ENCODE measurements at places on chromosomes 7 and 10.

GRCh38 chr10:35271086-35271858 is 65.0 kb upstream of the CCNY start:
- no peak for DNase-seq

DNA sequence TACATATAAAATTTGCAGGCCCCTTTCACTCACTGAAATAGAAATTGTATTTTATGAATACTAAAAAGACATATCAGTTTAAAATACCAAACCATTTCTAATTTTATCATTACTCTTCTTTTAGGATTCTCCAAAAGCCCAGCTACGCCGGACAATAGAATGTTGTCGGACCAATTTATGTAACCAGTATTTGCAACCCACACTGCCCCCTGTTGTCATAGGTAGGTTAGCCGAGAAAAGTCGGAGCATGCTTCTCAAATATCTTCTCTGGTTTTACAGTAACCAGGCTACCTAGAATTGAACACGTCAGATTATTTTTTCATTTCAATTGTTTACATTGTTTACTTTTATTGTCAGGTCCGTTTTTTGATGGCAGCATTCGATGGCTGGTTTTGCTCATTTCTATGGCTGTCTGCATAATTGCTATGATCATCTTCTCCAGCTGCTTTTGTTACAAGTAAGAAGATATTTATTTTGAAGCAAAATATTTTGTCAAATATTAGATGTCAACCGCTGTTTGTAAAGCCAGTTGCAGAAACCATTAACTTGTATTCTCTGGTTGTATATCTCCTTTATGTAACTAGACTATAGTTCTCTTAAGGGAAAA is 57.6 kb downstream of the MMRN2 start:
- DNase-seq, result no peak

DNA sequence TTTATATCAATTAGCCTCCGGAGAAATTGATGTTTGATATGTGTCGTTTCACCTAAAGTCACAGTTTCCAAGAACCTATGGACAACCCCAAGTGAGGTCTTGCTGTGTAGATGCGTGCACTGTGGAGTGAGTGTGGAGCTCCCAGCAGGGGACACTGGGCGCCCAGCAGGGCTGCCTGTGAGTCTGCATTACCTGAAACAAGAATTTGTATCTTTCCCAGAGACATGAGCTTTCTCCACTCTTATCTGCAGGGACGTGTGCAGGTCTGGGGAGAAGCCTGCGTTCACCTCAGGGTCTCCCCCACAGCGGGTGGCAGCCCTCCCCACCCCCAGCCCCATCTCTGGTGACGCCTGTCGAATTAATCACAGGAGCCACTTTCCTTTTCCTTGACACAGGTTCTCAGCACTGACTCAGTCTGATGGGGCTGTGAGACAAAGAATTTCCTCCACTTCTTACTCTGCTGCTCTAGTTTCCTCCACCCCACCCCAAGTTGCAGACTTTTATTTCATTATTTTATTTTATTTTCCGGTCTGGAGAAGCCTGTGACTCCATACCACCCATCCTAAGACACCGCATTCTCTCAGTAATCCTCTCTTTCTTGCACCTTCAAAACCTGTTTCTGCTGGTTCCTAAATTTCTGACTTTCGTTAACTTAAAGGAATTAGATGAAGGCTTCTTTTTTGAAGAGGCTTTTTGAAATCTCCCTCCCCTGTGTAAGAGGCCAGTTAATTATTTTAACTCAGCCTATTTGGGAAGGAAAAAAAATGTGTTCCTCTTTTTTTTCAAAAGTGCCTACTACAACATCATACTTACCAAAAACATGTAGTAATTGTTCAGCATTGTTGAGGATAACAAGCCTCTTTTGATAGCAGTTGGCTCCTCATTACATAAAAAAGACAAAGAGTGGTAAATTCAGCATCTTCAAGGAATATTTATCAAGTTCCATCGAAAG is 17.0 kb upstream of the INSIG1 start:
- DNase-seq, result no peak

- DNase-seq, result no peak
Observed at GRCh38 chr7:136339464-136339863, 362.3 kb upstream of the MTPN start.

- no peak for DNase-seq
Observed at GRCh38 chr7:47191316-47191715, 390.6 kb downstream of the TNS3 start.

GRCh38 chr7:109835577-109835976 is 1255.3 kb upstream of the LRRN3 start:
- no peak for DNase-seq

- DNase-seq, result no peak
Observed at GRCh38 chr10:43610636-43611035, 4.4 kb downstream of the ZNF485 start.

DNA sequence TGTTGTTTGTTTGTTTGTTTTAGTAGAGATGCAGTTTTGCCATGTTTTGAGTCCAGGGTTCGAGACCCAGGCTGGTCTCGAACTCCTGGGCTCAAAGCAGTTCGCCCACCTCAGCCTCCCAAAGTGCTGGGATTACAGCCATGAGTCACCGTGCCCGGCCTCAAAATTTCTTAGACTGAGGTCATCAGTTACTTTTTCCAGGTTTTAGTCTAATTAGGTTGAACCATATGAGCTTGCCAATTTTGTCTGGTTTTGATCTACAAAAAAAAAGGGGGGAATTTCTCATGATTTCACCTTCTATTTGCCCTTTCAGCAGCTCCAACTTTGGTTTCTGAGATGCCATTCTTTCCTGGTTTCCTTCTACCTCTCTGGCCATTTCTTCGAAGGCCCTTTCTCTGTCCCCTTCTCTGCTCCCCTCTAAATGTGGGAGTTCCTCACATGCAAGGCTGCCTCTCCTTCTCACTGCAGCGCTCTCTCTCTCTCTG is 5.5 kb downstream of the CUEDC2 start:
- DNase-seq, result no peak

DNA sequence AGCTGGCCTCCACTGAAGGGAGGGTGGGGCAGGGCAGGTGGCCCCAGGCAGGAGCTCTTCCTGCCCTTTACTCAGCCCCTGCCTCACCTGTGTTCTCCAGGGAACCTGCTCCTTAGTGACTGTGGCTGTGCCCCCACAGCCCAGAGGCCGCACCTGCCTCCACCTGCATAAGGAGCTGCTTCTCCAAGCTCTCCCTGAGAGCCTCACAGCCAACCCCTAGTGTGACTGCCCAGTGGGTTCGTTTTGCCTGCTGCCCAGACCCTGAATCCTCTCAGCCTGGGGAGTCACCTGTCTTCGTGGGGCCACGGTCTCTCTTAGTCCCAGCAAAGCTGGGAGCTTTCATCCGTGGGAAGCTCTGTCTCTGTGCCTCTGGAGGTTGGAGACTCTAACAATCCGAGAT is 94.4 kb downstream of the GLRX3 start:
- no peak for DNase-seq

DNA sequence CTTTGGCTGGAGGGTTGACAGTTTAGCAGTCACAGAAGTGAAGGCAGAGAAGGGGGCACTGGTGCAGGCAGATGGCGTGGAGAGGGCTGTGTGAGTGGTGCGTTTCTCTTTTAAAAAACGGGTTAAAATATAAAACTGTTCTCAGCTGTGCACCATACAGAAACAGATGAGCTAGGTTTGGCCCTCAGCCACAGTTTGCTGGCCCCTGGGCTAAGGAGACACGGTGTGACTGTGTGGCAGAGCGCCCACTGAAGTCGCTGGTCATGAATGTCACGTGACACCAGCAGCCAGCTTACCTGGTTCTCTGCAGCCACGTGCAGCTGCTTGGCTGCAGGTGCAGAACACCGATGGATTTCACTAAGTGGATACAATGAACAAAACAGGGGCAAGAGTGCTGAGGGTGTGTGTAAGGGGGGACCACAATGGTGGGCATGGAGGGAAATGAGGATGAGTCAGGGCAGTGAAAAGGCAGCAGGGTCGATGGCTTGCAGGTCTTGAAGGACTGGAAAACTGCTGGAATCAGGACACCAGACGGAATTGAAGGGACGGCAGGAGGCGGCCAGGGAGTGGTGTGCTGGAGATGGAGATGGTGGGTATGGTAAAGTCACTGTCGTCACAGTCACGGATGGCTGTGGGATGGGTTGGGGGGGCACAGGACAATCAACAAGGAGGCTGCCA is 7.4 kb downstream of the ZNF746 start:
- DNase-seq, result no peak

- no peak for DNase-seq
Observed at GRCh38 chr7:22832401-22832800, 9.8 kb upstream of the TOMM7 start.

DNA sequence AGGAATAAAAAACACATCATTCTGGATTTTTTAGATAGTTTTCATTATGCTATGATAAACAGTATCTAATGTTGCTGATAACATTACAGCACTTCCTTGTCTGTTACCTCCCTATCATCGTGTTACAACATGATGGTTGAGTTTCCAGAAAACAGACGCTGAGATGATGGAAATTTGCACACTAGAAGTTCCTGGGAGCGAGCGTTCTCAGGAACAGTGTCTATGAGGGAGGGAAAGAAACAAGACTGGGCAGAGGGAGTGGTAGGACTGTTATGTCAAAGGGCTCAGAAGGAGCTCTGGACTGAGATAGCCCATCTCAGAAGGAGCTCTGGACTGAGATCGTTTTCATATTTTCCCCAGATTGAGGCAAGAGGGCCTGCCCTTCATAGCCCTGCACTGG is 121.6 kb downstream of the REEP3 start:
- no peak for DNase-seq

DNA sequence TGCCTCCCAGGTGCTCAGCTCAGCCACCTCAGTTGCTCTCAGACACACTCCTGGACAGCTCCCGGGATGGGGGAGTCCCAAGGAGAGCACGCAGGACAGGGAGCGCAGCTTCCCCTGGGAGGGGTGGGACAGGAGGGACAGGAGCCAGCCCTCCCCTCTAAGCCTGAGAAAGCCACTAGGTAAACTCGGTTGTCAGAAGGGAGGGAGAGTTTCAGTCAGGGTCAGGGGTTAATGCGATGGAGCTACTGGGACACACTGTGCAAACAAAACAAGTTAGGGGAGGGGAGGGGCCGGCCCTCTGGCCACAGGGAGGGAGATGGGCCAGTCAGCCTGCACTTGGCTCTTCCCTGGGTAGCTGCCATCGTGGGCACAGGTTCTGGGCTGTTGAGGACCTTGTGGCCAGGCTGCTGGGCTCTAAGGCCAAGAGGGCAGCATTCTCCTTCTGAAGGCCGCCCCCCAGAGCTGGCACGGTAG is 31.1 kb downstream of the KAZALD1 start:
- DNase-seq, result no peak

DNA sequence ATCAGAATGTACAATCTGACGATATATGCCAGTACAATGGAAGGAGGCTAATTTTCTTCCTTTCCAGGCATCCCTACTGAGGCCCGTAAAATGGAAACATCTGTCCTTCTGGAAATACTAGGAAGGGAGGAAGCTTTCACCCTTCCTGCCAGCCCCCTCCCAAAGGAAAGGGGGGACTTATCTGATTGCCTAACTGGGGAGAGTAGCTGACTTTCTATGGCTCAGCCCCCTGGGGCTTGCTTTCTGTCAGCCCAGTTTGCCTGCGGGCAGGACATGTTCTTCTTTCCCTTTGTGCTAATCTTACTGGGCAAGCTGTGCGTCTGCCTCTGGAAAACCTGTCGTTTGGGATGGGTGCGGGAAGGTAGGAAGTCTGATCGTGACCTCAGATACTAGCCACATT is 508.9 kb downstream of the SUGCT start:
- DNase-seq, result no peak

- no peak for DNase-seq
Observed at GRCh38 chr7:23075571-23075970, 30.0 kb upstream of the KLHL7 start.

DNA sequence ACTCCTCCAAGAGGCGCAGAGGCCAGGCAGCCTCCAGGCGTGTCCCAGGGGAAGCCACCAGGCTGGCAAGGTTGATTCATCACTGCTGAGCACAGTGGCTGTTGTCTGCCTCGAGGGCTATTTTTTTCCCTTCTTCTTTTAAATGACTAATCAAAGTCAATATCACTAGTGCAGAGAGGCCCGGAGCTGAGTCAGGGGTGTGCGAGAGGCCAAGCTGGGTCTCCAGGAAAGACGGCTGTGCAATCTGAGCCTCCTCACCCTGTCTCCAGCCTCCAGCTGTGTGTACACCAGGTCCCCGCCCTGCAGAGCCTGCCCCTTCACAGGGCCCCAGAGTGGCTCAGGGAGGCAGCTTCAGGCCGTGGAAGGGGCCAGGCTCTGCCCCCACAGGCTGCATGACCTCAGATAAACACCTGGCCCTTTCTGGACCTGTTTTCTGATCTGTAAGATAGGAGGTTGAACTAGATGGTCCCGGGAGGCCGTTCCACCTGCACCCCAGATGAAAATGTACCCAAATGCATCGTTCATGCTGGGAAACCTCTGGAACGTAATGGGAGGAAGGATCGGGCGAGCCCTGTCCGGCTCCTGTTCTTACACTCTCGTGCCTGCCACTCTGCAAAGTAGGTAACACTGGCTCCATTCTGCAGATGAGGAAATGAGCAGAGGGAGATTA is 3.7 kb downstream of the STX1A start:
- DNase-seq, result no peak

- no peak for DNase-seq
Observed at GRCh38 chr7:132575982-132576720, at the start of gene PLXNA4. Gene PLXNA4 (minus strand): TSS chr7:132576470. CDS start chr7:132508693, 67,777 bp downstream.

- no peak for DNase-seq
Observed at GRCh38 chr10:131743190-131744151, 157.3 kb upstream of the PPP2R2D start.

DNA sequence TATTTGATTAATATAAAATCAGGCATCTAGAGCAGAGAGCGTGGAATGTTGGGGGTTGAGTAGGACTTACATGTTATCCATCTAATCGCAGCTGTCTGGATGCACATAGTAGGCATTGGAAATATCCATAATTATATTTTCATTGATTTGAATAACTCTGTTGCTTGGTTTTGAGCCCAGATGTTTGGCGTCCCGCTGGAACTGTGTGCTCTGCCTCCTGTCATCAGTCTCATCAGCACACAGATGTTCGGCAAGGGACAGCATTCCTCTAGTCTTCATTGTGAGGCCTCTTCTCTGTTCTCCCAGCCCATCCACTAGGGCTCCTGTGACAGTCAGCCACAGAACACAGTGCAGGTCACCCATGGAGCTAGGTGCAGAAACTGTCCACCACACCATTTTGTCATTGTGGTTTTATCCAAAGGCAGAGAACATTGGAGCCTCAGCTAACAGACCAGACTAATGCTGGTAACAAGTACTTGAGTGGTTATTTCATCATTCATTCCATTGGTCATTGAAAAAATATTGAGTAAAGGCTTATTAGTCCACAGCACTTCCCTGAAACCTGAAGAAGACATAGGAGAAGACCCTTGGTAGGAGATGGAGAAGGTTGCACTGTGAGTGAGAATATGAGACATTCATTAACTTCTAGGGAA is 927.4 kb downstream of the LRMDA start:
- no peak for DNase-seq
